ENCODE measurements at places on chromosomes 4 and X.
A peak's percentile ranks its signal among the peaks of the same experiment; 100 is the strongest.

DNA sequence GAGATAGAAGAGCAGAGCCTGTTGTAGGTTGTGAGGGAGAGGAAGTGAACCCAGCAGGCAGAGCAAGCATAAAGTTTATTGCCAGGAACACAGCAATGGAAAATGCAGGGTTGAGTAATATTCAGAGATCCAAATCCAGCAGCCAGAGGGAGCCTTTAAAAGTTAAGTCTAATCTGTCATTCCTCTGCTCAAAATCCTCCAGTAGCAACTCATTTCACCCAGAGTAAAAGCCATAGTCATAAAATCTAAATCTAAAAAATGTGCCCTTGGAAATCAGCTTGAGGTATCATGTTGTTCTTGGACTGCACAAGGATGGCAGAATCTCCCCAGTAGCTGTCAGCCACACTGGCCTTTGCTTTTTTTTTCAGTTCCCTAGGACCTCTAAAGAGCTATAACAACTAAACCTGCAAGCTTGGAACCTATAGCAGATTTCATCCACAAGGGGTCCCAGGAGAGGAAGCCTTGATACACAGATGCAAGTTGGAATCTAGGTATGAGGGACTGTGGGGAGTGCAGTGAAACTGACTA is 62.9 kb upstream of the FRAS1 start:
- DNase-seq: no peak

- no peak for DNase-seq
Observed at GRCh38 chr4:175369087-175369486, 443.0 kb downstream of the GPM6A start.

DNA sequence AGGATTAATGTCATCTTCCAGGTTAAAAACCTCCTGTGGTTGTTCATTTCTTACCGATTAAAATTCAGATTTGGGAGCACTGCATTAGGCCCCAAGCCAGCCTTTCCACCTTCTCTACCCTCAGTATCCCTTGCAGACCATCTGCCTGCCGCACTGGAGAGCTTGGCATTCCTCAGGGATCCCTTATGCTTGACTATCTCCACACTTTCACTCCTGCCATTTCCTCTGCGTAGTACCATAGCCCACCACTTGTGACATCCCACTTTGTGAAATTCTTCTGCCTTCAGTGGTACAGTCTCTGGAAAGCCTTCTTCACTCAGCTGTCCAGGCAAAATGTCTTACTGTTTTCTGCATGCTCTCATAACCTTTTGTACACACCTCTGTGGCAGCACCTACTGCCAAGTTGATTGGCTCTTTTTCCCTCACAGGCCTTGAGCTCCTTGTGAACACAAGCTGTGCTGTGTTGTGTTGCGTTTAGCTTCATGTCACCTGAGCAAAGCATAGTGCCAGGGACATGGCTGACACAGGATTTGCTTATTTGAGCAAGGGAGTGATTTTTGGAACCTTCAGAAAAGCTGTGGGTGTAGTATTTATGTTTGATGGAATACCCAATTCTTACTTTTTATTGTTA is 156.4 kb downstream of the ARX start:
- DNase-seq: no peak

- no peak for DNase-seq
Observed at GRCh38 chr4:169061386-169061785, 51.3 kb upstream of the CBR4 start.

- DNase-seq: no peak
Observed at GRCh38 chr4:99586322-99586721, 11.7 kb downstream of the MTTP start.

- DNase-seq: no peak
Observed at GRCh38 chr4:66357316-66357715, 687.0 kb upstream of the EPHA5 start.

DNA sequence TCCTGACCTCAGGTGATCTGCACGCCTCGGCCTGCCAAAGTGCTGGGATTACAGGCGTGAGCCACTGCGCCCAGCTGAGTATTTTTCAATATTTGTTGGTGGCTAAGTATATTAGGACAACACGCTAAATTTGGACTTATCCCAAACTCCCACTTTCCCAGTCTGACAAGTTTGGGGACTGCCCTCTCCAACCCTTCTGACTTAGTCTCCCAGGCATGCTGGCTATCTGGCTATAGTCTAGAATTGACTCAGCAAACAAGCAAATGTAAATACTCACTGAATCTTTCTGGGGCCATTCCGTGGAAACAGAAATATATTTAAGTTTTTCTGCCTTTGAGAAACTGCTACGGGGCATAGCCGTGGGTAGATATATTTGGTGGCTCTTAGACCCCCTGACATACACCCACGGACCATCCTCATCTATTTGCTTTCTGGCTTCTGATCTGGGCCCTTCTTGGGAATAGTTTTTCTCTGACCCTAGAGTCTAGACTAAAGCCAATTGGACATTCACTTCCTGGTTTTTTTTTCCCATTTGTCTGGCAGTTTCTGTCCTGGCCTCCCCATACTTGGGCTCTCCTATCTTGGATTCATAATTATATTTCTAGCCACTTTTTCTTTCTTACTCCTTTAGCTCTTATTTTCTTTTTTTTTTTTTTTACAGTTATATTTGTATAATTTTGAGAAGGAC is 11.3 kb upstream of the DOCK11 start:
- no peak for DNase-seq

DNA sequence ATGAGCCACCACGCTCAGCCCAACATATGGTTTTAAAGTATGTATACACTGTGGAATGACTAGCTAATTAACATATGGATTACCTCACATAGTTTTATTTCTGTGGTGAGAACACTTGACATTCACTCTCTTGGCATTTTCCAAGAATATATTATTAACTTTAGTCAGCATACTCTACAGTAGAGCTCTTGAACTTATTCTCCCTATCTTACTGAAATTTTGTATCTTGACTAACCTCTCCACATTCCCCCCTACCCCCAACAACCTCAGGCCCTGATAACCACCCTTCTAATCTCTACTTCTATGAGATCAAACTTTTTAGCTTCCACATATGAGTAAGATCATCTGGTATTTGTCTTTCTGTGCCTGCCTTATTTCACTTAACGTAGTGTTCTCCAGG is 38.6 kb upstream of the AGA start:
- no peak for DNase-seq

- DNase-seq: peak; percentile 14
Observed at GRCh38 chrX:30910124-30910860, 21.2 kb upstream of the TAB3 start.

- no peak for DNase-seq
Observed at GRCh38 chrX:27057883-27058282, 405.3 kb downstream of the PPP4R3C start.

DNA sequence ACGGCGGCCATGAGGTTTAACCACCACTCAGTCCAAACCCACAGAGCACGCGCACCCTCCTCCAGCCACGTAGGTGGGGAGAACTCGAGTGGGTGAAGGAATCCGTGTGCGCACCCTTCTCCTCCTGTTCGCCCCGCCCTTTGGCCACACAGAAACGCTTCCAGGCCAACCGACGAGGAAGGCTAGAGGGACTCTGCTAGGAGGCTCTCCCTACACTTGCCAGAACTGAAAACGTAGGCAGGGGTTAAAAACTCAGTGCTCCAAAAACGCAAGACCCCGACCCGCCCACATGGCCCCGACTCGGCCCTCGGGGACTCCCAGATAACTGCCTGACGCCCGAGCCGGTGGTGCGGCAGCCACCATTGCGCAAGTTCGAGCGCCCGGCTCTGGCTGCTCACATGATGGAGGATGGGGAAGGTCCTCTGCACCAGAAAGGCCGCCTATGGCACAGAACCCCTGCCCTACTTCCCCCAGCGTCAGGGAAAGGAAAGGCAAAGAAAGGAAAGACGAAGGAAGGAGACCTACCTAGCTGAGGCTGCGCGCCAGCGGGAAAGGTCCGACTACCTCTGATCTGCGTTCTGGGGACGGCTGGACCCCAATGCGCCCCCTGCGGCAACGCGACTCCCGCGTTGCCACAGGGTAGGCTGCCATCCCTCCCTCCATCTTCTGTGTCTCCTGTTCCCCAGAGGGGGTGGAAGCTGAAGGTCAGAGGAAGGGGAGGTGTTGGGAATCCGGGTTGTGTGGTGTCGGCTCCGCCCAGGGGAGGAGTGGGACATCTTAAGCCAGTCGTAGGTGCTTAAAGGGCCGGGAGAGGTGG is 201.9 kb upstream of the AGTR2 start:
- DNase-seq: no peak

GRCh38 chrX:8627796-8628195 is 104.1 kb downstream of the ANOS1 start:
- DNase-seq: no peak

DNA sequence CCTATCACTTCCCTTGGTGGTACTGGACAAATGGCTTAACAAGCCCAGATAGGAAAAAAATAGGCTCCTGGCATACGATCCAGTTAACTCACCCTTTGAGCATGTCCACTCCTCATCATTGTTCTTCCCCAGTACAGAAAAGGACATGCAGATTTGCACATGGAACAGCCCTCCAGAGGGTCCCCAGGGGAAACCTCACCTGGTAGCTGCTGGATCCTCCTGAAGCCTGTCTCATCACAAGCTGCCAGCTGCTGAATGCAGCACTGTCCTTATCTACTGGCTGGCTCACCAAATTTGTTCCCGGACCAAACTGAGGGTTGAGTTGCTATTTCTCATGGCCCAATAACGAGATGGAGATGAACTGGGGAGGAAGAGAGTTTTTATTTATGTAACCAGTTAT is 49.4 kb downstream of the SERTM2 start:
- DNase-seq: no peak

DNA sequence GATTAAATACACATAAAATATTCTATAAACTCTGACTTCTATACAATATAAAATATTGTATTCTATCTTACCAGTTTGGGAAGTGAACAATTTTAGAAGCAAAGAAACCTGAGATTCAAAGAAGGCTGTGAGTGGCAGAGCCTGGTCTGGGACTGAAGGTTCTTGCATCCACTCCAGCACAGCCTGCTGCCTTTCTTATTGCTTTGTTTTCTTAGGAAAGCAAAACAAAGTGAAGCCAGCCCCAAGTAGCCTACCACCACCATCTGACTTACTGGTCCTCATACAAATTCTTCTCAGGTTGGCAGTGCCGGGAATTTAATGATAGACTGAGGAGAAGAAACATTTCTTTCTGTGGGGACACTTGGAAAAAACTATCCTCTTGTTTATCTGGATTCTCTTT is 129.7 kb upstream of the SMAD1 start:
- DNase-seq: no peak

DNA sequence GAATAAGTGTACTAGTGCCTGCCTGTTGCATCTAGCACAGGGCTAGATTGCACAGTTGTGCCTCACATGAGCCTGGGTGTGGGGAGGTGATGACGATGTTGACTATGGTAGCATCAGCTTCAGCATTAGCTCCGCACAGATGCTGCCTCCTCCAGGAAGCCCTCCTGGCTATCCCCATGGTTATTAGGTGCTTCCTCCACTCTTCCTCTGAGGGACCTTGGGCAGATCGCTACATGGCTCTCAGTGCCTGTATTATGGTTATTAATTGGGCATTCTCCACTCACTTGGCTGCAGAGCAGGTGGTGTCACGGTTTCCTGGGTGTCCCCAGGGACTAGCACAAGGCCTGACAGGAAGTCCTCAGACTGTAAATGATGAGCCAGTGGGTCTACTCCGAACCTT is 325.6 kb downstream of the ARHGAP10 start:
- DNase-seq: no peak

DNA sequence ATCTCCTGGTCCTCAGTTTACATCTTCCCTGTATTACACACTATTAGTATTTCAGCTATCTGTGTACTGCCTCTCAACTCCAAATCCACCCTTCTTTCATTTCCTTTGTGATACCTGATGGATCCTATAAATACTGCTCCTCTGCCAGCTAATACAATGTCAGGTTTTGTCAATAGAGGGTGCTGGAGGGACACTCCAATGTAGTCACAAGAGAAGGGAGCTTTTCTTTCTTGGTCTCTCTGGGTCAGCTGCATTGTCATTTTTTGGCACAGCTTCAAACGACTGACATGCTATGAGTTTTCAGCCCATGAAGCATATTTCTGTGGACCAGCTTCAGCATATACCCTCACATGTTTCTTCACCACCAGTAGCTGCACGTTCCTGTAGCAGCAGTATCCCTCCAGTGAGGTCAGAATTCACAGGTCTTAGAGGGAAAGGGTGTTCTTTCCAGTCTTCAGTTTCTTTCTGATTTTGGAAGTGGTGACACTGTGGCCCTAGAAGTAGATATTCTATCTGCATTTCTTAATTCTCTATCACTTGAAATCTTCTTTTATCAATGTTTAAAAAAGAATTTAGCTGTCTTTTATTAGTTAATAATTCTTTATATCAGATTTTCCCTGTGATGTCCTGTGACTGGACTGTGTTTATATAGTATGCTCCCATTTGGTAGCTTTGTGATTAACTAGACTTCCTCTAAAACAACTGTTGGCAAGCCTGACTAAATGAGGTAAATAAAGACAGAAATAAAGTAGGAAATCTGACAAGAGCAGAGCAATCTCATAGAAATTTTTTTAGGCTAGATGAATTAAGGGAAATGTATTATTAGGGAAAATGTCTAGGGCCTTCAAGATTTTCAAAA is 60.6 kb downstream of the GABRA2 start:
- no peak for DNase-seq

DNA sequence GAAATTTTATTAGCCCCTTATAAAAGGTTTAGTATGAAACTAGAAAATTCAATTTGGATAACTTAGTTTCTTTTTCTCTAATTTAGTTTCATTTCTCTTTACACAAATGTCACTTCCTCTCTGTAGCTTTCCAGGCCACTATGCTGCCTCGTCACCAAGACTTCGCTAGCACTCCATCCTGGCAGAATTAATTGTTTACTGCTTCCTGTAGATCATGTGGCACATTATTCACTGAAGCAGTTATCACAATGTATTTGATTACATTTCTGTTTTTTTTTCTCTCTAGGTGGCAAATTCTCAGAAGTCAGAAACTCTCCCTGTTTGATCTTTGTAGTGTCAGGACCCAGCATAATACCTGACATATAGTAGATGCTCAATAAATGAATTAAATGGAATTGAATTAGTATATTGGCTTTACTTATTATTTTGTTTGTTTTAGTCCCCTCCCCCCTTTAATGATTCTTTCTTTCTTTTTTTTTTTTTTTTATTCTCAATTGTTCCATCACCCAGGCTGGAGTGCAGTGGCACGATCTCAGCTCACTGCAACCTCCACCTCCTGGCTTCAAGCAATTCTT is 9.3 kb upstream of the SAT1 start:
- peak; percentile 23 for DNase-seq

DNA sequence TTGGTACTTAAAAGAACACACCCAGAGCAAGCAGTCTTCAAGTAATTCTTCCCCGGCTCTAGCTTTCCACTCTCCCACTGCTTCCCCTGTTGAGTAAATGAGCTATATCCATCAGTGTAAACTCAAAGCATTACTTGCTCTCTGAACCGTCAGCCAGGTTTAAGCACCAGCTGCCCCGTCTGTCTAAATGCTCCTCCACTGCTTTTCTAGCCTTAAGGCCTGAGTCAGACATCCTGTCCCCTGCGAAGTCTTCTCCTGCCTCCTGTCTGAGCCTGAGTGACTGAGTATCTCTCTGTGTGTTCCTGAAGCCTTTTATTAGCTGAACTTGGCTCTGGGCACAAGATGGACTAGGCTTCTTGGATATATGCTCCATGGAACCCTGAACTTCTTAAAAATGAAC is 205.1 kb downstream of the STK32B start:
- no peak for DNase-seq

DNA sequence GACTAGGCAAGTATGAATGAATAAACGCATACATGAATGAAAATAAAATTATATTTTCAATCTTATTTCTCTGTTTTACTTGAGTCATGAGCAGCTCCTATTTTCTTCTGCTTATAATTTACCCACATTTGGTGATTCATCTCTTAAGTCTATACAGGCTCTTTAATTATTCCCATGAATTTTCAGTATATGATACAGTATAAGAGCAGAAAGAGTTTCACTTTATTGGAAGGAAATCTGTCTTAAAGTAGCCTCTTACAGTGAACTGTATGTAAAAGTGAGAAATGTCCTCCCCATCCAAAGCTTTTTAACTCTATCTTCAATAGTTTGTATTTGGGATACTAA is 50.8 kb downstream of the TMEM165 start:
- DNase-seq: no peak
